ENCODE measurements at places on chromosomes 1 and 21.
A peak's percentile ranks its signal among the peaks of the same experiment; 100 is the strongest.

DNA sequence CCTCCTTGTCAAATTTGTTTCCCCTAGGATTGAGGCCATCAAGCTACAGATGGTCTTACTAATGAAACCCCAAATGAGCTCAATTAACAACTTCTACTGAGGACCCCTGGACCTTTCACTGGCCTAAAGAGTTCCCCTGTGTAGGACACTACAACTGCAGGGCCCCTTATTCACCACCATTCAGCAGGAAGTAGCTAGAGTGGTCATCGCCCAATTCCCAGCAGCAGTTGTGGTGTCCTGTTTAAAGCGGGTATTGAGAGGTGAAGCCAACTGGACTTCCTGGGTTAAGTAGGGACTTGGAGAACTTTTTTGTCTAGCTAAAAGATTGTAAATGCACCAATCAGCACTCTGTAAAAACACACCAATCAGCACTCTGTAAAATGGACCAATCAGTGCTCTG, 1466.9 kb downstream of the KCNT2 start:
- no peak for DNase-seq
- H3K27me3 ChIP-seq: no peaks in the 10 kb centered on the region
- H3K36me3 ChIP-seq: no peaks in the 10 kb centered on the region
- H3K4me1 ChIP-seq: no peaks in the 10 kb centered on the region
- no peak overlapping the region for H3K4me3 ChIP-seq

DNA sequence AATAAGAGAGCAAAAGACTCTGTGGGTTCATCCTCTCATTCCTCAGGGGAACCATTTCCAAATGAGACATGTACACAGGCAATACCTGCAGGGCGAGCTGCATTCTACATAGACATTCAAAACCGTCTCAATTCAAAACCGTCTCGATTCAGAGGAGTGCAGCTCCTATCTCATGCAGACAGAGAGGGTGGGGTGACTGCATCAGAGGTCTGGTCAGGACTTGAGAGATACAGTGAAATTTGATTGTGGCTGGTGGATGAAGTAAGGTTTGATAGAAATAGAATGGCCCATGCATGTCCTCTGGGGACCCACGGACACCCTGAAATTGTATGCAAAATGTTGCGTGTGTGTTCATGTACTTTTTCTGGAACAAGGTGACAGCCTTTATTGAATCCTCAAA, 27.3 kb downstream of the TEX35 start:
- H3K4me3 ChIP-seq: no peak overlapping the region
- no peak overlapping the region for H3K27ac ChIP-seq
- DNase-seq: no peak
- H3K4me1 ChIP-seq: no peaks in the 10 kb centered on the region
- H3K27me3 ChIP-seq: no peaks in the 10 kb centered on the region
- H3K36me3 ChIP-seq: no peaks in the 10 kb centered on the region

- no peaks in the 10 kb centered on the region for H3K36me3 ChIP-seq
- DNase-seq: no peak
- no peak overlapping the region for H3K4me3 ChIP-seq
- no peak overlapping the region for H3K27ac ChIP-seq
Measured at GRCh38 chr1:223628233-223629125, 37.0 kb downstream of the CAPN8 start.

- peaks cover 5% of the 10 kb centered on the region for H3K27me3 ChIP-seq
- H3K4me3 ChIP-seq: no peak overlapping the region
- no peak for DNase-seq
- H3K36me3 ChIP-seq: no peaks in the 10 kb centered on the region
Measured at GRCh38 chr1:162026881-162027280, 3.2 kb upstream of the OLFML2B start.

DNA sequence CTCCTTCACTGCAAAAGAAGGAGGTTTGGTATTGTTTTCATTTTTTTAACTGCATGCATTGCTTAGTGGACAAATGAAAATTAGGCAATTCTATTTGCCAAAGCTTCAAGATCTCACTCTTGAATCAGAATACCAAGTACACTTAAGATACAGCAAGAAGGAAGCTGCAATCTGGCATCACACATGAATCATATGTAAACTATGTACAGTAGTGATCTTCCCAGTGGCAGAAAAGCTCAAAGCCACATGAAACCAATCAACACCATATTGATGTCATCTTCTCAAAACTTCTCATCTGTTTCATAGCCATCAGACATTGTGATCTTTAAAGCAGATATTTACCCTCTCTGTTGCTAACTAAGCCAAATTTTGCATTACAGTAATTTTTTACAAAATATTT, 550.1 kb downstream of the LTN1 start:
- no peak overlapping the region for H3K4me3 ChIP-seq
- no peaks in the 10 kb centered on the region for H3K4me1 ChIP-seq
- H3K27ac ChIP-seq: no peak overlapping the region
- DNase-seq: no peak
- H3K27me3 ChIP-seq: no peaks in the 10 kb centered on the region

DNA sequence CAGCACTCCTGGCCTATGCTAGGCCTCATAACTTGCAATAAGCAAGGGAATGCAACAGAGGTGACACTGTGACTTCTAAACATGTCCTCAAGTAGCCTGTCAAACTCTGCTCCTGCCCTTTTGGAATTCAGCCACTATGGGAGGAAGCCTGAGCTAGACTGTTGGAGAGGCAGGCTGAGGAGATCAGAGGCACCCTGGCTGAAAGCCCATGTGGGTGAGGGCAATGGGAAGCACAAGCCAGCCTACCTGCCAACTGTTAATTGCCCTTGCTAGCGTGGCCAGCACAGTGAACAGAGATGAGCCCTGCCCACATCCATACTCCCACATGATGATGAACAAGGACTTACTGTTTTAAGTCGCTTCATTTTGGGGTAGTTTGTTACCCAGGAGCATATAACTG, 17.7 kb downstream of the GNB1 start:
- DNase-seq: no peak
- H3K27me3 ChIP-seq: no peaks in the 10 kb centered on the region
- H3K4me1 ChIP-seq: peaks cover 17% of the 10 kb centered on the region
- H3K36me3 ChIP-seq: no peaks in the 10 kb centered on the region
- H3K27ac ChIP-seq: no peak overlapping the region
- H3K4me3 ChIP-seq: no peak overlapping the region

DNA sequence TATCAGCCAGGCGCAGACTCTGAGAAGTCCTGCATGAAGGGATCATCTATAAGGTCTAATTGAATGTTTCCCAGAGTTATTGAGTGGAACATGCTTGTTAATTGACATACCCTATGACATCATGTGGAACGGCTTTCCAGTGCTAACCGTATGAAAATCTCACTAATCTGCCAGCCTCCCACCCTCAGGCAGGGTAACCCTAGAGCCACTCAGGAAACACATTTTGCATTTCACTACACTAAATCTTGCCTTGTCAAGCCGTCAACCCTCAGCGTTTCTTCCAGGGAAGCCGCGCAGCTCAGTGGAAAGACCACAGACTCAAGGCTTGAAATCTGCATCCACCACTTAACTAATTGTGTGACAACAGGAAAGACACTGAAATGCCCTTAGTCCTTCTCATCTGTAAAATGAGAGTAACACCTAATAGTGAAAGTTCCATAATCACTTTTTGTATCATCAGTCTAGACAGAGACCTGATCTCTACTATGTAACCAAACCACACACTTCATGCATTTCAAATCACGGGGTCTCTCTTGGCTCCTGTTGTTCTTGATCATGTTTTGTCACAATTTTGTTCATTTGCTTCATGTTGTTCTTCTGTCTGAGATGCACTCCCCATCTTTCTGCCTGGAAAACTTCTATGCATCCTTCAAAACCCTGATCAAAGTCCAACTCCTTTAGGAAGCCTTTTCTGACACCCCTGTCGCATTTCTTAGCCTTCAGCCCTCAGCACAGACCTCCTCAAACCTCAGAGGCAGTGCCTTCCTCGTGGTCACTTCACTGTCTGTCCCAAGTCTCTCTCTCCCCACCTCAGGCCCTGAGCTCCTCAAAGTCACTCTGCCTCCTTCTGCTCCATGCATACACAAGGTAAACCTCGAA, 246.5 kb downstream of the TOMM20 start:
- no peak overlapping the region for H3K27ac ChIP-seq
- no peak for DNase-seq
- no peak overlapping the region for H3K4me3 ChIP-seq
- H3K27me3 ChIP-seq: no peaks in the 10 kb centered on the region
- no peaks in the 10 kb centered on the region for H3K36me3 ChIP-seq

DNA sequence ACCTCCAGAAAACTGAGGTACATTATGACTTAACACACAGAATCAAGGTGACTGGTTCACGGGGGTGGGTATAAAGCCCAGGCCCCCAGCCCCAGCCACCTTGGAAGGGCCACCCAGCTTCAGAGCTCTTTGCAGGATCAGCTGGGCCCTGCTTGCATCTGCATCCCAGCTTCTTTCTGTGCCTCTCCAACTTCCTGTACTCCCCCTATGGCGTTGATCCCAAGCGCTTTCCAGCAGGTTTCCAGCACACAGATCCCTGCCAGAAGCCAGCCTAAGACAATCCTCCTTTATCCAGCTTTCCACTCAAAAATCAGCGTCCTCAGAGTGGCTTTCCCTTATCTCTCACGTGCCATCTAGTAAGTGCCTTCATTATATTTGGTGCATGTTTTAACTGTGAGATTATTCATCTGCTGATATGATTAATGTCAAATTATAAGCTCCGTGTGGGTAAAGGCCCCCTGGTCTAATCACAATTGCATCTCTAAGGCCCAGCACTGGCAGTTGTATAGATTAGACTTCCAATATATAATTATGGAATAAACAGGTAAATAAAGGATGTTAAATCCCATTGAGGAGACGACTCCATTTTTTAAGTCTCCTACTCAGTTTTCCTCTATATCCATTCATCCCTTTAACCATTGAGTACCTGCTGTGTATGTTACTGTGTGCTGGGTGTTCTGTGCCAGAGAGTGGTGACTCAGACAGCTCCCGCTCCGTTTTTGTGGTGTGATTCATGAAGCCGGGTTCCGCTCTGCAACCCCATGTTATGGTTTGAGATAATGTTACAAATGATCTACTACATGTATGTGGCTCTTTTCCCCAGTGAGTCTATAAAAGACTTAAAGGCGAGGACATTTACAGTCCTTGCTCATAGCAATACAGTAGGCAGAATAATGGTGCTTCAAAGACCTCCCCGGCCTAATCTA, 387.6 kb downstream of the PCP4 start:
- DNase-seq: no peak
- no peaks in the 10 kb centered on the region for H3K27me3 ChIP-seq
- peak overlapping the region; percentile 42 for H3K27ac ChIP-seq
- H3K36me3 ChIP-seq: no peaks in the 10 kb centered on the region
- H3K4me1 ChIP-seq: no peaks in the 10 kb centered on the region

DNA sequence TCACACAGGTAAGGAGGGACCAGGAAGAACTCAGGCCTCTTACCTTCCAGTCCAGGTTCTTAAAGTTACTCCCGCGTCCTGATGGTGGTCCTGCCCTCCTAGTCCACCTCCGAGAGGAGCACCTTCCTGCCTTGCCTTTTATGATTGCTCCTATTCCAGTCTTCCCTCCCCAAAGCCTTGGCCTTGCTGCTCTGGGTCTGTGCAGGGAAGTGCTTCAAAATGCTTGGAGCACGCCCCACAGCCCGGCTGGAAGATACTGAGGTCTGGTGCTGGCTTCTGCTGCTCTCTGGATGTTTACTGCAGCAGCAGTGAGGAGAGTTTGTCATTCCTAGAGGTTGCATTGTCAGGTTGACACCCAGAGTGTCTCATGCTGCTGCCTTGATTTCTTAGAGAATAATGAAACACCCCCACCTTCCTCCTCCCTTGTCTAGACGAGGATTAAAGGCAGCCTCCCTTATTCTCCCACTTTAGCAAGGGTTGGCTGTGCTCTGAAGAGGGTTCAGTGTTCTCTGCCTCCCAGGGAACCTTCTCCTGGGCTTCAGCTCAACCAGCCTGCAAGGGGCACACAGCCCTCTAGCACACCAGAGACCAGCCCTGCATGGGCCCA, 142.2 kb upstream of the CACNA1E start:
- DNase-seq: no peak
- no peaks in the 10 kb centered on the region for H3K4me1 ChIP-seq
- no peak overlapping the region for H3K27ac ChIP-seq

GRCh38 chr1:68600049-68600661, 103.3 kb upstream of the DEPDC1 start:
- no peak for DNase-seq
- no peaks in the 10 kb centered on the region for H3K27me3 ChIP-seq
- no peak overlapping the region for H3K4me3 ChIP-seq
- H3K4me1 ChIP-seq: no peaks in the 10 kb centered on the region
- no peak overlapping the region for H3K27ac ChIP-seq
- H3K36me3 ChIP-seq: no peaks in the 10 kb centered on the region

DNA sequence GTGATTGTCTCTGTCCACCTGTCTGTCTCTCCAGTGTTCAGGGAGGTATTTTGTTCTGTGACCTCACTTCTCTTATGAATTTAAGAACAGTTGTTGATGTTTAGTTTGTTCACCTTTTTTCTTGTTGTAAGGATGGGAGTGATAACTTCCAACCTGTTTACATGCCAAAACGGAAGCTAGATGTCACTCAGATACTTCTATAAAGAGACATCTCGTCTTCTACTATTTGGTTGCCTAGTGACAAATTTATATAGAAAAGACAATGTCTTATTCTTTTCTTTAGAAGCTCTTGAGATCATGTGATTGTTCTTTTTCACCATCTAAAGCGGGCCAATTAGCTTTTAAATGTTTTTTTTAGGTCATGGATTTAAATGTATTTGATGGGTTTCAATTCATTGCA, 33.8 kb downstream of the PRSS38 start:
- H3K36me3 ChIP-seq: no peaks in the 10 kb centered on the region
- DNase-seq: no peak
- no peak overlapping the region for H3K4me3 ChIP-seq
- H3K27ac ChIP-seq: no peak overlapping the region

DNA sequence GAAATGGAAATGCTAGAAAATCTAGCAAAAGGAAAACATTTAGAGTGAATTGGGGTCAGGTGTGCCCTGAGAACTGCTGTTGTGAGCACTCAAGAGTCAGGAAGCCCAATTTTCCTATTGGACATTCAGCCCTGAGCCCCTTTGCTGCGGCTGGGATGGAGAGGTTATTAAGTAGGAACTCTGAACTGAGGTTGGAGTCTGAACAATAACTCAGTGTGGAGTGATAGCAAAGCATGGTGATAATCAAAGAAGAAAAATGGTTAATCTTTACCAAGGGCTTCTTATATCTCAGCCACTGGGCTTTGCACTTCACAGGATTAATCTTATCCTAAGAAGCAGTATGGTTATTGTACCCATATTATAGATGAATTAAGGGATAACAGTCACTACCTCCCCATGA, 52.0 kb downstream of the TMCO4 start:
- H3K36me3 ChIP-seq: no peaks in the 10 kb centered on the region
- no peak overlapping the region for H3K27ac ChIP-seq
- DNase-seq: no peak
- no peaks in the 10 kb centered on the region for H3K27me3 ChIP-seq
